ENCODE measurements at places on chromosomes 5 and 9.
A peak's percentile ranks its signal among the peaks of the same experiment; 100 is the strongest.

DNA sequence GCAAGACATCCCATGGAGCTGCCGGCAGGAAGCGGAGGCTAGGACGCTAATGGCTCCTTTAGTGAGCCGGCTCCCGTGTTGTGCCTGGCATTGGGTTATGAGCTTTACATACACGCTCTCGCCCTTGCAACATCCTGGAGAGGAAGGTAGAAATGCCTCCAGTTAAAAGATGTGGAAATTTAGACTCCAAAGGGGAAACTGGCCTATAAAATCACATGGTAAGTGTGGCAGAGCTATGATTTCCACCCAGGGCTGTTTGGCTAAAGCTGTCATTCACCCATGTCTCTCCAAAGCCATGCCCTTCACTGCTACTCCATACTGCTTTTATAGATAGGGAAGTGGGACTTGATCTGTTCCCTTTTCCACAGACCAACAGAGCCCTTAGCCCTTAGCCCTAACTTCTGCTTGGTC, 5.2 kb downstream of the GM2A start:
- no peak for DNase-seq

- no peak for DNase-seq
Observed at GRCh38 chr9:114669961-114670360, 12.0 kb downstream of the TEX48 start.

- DNase-seq, result no peak
Observed at GRCh38 chr5:74289691-74290090, 350.8 kb downstream of the ENC1 start.

DNA sequence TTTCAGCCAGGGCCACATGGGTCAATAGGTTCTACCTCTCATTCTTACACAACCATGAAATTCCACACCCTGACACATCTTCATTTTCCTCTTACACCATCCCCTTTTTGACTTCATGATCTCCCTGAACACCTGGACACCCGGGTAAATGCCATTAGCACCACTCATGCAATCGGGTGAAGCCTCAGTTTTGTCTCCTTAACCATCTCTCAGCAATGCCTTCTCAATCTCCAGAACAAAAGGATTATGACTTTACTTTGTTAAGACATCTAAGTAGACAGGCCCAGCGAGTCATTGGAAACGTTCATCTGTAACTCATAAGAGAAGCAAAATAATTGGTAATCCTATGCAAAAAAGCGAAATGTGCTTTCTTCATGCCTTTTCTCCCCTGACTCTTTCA, 49.9 kb downstream of the ADAMTS12 start:
- DNase-seq, result no peak

DNA sequence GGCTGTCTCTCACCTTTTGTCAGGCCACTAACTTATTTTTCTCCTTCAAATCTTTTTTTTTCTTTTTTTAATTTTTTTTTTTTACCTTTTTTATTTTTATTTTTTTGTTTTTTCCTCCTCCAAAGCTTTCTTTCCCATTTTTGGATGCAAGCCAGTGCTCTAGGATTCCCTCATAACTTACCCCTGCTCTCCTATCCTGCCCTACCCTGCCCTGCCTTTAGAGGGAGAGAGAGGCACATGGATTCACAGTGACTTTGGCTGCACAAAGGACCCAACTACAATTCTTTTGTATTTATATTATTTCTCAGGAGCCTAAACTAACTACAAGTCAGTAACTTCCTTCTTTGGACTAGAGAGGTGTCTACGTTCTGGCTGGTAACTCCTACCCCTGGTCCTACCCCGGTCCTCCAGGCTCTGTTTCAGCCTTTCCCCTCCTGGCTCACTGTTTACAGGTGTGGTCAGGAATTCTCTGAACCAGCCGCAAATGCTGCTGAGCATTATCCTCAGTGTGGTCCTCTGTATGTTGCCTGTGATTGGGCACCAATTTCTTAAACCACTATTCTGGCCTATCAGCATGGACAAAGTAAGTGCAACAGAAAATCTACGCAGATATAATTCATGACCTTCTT, 8.4 kb upstream of the RUSC2 start:
- peak; percentile 82 for DNase-seq

- DNase-seq, result no peak
Observed at GRCh38 chr9:549455-549997, 292.0 kb upstream of the DMRT1 start.

DNA sequence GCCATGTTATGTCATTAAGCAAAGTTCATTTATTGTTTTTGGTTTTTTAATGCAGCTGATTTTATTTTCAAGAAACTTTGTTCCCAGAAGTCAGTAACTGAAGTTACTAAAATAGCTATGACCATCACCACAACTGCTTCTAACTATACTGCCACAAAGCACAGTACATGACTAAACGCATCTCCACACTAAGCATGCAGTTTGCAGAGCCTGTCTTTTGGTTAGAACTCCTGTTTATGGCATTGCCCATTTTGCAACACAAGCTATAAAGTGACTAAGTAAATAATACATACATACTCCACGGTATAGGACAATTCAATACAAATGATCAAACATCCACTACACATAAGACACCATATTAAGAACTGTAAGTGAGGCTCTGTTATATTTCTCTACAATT, 109.7 kb downstream of the MLLT3 start:
- DNase-seq, result no peak

Measured in hematopoietic multipotent progenitor cell treated with erythropoietin and hydrocortisone succinate and interleukin-3 and kit ligand, for 6 days (in vitro differentiated cells).